Stimulated activated CD4-positive, alpha-beta T cell treated with anti-CD3 and anti-CD28 coated beads, TNF-alpha, amount 100 ng/mL, for 4 hours (primary cell): ENCODE measurements at places on chromosomes 3 and 15.

- DNase-seq: no peak
Measured at GRCh38 chr15:93072011-93072410, 17.0 kb downstream of the RGMA start.

GRCh38 chr3:45249391-45249790 is 23.3 kb upstream of the TMEM158 start:
- DNase-seq: no peak

DNA sequence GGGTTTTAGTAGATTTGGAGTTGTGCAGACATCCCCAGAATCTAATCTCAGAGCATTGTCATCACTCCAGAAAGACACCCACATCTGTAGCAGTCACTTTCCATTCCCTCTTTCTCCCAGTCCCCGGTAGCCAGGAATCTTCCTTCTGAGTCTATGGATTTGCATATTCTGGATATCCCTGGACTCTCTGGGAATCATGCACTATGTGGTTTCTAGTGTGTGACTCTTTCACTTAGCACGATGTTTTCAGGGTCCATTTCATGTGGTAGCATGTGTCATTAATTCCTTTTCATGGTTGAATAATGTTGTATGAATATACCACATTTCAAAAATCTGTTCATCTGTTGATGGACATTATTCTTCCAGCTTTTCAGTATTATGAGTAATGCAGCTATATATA is 29.3 kb downstream of the FBLN2 start:
- no peak for DNase-seq

GRCh38 chr15:65032801-65033537 is 3.5 kb upstream of the MTFMT start:
- DNase-seq: no peak

- DNase-seq: no peak
Measured at GRCh38 chr3:188979669-188980310, 192.0 kb upstream of the TPRG1 start.

- DNase-seq: no peak
Measured at GRCh38 chr3:125062904-125063618, 7.3 kb upstream of the HEG1 start.

DNA sequence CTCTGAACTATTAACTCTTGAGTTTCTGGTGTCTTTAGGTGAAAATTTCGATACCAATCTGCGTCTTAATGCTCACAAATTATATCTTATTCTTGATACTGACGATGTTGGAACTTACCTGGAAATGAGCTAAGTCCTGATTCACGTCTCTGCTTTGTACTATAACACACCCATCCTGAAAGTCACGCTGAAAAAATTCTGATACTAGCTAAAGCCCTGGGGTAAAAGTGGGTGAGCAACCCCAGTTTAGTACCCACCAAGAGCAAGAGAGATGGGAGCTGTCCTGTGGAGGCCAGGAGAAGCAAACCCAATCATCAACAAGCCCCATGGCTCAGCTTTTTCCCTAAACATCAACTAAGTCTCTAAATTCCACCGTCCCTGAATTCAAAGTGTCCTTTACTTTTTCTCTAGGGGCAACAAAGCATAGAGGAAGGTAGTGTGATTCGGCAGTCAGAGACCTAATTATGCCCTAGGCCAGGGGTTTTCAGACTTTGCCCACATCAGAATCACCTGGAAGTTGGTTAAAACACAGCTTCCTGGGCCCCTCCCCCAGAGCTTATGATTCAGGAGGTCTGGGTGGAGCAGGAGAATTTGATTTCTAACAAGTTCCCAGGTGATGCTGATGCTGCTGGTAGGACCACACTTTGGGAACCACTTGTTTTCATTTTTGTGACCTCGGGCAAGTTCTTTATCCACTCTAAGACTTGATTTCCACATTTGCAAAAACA is 90.2 kb downstream of the OSBPL10 start:
- DNase-seq: no peak

DNA sequence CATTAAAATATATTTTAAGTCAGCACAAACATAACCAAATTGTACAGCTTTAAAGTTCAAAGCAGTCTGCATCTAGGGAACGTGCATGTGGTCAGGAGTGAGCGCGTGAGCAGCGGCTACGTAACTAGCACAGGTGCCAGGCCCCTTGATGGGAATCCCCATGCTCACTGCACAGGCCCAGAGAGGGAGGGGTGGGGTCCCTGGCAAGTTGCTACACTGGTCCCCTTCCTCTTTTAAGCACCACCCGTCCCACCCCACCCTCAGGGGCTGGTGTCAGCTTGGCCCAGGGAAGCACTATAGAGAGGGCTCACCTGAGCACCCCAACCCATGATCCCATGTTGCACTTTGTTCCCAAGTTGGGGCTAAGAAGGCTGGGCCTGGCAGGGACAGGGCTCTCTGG is 835 bp upstream of the GMPPB start:
- no peak for DNase-seq

GRCh38 chr3:50588759-50589433 is 19.6 kb downstream of the HEMK1 start:
- no peak for DNase-seq

DNA sequence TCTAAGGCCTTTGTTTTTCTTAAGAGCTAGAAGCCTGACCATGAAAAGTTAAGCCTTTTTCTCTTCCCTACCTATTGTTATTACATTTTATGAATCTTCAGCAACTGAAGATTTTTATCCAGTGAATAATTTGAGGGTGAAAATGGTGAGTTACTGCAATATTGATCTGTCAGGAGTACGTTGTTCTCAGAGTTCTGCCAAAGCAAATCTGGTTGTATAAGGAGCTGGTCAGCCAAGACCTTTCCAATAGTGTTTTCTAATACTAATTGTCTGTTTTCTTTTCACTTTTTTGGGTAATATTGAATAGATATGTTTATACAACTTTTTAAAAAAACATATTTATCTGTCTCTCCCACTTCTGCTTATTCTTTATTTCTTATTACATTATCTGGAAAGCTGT is 15.0 kb downstream of the SPTSSB start:
- DNase-seq: no peak

GRCh38 chr3:180283251-180283650 is 246.5 kb upstream of the PEX5L start:
- no peak for DNase-seq

GRCh38 chr15:41873711-41874110 is 20.1 kb downstream of the SPTBN5 start:
- DNase-seq: no peak

- DNase-seq: no peak
Measured at GRCh38 chr3:29385046-29385830, 104.4 kb downstream of the RBMS3 start.

DNA sequence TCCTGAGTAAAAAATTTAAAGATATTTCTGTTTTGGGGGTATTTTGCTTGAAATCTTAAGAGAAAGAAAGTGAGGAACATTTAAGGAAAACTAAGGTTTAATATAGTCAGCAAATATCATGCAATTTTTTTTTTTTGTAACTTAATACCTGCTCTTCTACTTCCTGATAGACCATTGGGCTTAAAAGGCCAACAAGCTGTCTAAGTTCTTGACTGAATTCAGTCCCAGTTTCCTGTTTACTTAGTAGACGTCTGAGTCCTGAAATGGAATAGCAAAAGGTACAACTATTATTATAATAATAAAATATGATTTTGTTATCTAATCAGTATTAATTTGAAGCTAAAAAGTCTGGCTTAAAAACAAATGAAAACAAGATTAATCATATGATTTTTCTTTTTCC is 37.9 kb downstream of the IQCB1 start:
- no peak for DNase-seq

DNA sequence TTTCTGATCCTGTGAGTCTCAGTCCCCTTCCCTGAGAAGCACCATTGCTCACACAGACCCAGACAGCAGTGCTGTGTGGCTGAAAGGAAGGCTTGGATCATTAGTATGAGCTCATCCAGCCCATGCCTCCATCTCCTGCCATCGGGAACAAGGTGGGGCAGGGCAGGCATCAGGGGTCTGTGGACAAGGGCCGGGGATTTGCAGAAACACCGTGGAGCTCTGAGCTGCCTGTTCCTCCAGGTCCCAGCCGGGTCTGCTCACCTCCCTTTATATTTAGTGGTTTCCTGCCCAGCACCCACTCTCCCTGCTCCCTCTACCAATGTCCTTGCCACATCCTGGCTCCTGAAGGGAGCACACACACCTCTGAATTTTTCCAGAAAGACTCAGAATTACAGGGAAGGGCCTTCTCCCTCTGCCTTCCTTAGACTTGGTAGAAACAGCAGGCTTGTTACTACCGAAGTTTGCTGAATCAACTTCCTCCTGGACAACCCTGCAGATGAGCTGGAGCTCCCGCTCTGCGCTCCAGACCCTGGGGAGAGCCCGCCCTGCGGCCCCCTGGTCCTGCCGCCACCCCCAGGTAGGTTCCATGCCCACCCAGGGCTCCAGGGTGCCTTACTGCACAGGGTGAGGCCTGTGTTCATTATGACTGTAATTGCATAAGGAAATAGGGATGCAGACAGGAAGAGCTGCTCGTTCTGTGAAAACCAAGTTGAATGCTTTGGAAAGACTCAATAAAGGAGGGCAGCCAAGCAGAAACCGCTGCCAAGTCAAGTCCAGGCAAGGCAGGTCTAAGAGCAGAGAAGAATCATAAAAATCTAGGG is 128.1 kb downstream of the NSMCE3 start:
- no peak for DNase-seq
